ENCODE measurements at places on chromosomes 2 and 18. TPM values are rescaled to one million over a fixed set of nuclear protein-coding genes. Genes with fewer than 3 reads are reported as not detected.

The SERPINB11 gene
- polyA plus RNA-seq: not detected

The ZNF804A gene
- not detected for polyA plus RNA-seq

The GCA gene
- polyA plus RNA-seq: 9.4 TPM

The SCLY gene
- 15.8 TPM for polyA plus RNA-seq

The VWA3B gene
- not detected for polyA plus RNA-seq

The TCF7L1 gene
- polyA plus RNA-seq: 0.12 TPM

The LDLRAD4 gene
- polyA plus RNA-seq: 9.6 TPM

The KYNU gene
- polyA plus RNA-seq: 4.3 TPM

The VWC2L gene
- polyA plus RNA-seq: not detected

The GCG gene
- not detected for polyA plus RNA-seq

The LYG2 gene
- polyA plus RNA-seq: not detected

The SKOR2 gene
- not detected for polyA plus RNA-seq

The NT5C1B gene
- polyA plus RNA-seq: not detected

The UGT1A10 gene
- polyA plus RNA-seq: not detected

The EGR4 gene
- not detected for polyA plus RNA-seq

The C2orf72 gene
- not detected for polyA plus RNA-seq

The ERBB4 gene
- not detected for polyA plus RNA-seq

The PRR30 gene
- polyA plus RNA-seq: not detected

The KIF5C gene
- polyA plus RNA-seq: 1.1 TPM

The YPEL5 gene
- 163 TPM for polyA plus RNA-seq

The MROH2A gene
- polyA plus RNA-seq: not detected

The FSHR gene
- polyA plus RNA-seq: not detected

The SPP2 gene
- not detected for polyA plus RNA-seq

The ARHGAP15 gene
- polyA plus RNA-seq: 150 TPM

The CCDC141 gene
- polyA plus RNA-seq: not detected

The CHRNG gene
- polyA plus RNA-seq: not detected

The CYP26B1 gene
- polyA plus RNA-seq: not detected

The CSRNP3 gene
- not detected for polyA plus RNA-seq

The C2orf78 gene
- not detected for polyA plus RNA-seq

The TLX2 gene
- polyA plus RNA-seq: not detected

The WNT10A gene
- not detected for polyA plus RNA-seq

The SGPP2 gene
- not detected for polyA plus RNA-seq

The ATP5MC3 gene
- polyA plus RNA-seq: 464 TPM

The MRO gene
- polyA plus RNA-seq: not detected

The TSHZ1 gene
- polyA plus RNA-seq: 1.7 TPM

The DOK6 gene
- polyA plus RNA-seq: 0.17 TPM

The FABP1 gene
- polyA plus RNA-seq: not detected

The CFAP65 gene
- polyA plus RNA-seq: not detected

The TMEM200C gene
- not detected for polyA plus RNA-seq

The SP5 gene
- not detected for polyA plus RNA-seq

The CD207 gene
- not detected for polyA plus RNA-seq

The SLC8A1 gene
- 0.34 TPM for polyA plus RNA-seq

The RSAD2 gene
- 16.5 TPM for polyA plus RNA-seq

The SMC6 gene
- polyA plus RNA-seq: 5.1 TPM

All from immature natural killer cell (primary cell).